ENCODE measurements at places on chromosomes 12 and 14.

- no peak for DNase-seq
Observed at GRCh38 chr12:124194893-124195566, 99.9 kb upstream of the RFLNA start.

GRCh38 chr12:64061868-64062375, 160.2 kb downstream of the KICS2 start:
- no peak for DNase-seq

GRCh38 chr12:117298648-117299225, 62.7 kb downstream of the NOS1 start:
- DNase-seq, result no peak

GRCh38 chr14:60862283-60862682, 118.6 kb downstream of the TRMT5 start:
- no peak for DNase-seq

DNA sequence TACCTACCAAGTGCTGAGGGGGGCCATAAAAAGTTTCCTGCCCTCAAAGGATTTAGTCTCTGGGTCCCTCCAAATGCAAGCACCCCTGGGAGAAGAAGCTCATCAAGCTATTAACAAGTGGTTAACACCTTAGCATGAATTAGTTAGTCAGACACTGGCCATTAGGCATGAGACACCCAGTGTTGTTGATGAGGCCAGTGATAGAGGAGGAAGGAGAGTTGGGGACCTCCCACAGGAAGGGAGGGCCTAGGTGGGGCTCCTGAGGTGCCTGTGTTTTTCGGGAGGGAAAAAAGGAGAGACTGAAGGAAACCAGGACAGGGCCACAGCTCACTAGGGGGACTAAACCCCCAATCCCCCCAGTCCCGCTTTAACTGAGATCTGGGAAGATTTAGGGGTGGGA, 4.5 kb upstream of the KRT71 start:
- no peak for DNase-seq

GRCh38 chr12:115001571-115002180, 317.7 kb upstream of the TBX3 start:
- peak; percentile 52 for DNase-seq

DNA sequence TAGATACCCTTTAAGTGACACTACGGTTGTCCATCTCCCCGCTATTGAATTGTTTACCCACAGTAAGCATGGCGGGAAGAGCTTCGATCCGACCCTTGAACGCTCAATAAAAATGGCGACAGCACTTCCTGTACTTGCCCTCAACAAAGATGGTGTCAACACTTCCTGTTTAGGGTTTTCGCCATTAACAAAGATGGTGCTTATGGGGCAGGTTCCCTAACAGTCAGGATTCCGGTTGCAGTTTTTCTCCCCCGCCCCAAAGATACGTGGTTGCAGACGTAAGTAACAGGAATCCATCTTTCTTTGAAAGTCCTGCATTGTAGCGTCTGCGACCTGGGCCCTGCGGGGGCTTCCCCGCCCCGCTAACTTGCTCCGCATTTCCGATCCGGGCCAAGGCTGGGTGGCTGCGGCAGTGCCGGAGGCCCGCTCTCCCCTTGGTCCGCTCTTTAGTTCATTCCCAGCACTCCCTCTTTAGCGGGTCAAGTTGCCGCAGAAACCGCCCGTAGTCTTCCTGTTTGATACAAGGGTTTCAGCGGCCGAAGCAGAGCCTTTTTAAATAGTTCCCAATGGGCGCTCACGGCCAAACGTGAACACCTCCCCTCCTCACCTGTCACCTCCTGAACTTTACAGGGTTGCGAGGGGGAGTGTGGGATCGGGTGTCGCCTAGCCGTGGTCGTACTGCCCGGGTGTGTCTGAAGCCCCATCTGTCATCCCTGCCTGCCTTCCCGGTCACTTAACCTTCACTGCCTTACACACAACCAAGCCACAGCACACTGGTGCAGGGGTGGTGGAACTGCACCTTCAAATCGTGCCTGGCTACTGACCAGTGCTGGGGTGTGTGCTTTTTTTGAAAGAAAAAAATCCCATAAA, at the start of gene CRADD:
Gene CRADD (plus strand): TSS at position 181 of the 870 bp plus-strand sequence.
- peak; percentile 91 for DNase-seq

DNA sequence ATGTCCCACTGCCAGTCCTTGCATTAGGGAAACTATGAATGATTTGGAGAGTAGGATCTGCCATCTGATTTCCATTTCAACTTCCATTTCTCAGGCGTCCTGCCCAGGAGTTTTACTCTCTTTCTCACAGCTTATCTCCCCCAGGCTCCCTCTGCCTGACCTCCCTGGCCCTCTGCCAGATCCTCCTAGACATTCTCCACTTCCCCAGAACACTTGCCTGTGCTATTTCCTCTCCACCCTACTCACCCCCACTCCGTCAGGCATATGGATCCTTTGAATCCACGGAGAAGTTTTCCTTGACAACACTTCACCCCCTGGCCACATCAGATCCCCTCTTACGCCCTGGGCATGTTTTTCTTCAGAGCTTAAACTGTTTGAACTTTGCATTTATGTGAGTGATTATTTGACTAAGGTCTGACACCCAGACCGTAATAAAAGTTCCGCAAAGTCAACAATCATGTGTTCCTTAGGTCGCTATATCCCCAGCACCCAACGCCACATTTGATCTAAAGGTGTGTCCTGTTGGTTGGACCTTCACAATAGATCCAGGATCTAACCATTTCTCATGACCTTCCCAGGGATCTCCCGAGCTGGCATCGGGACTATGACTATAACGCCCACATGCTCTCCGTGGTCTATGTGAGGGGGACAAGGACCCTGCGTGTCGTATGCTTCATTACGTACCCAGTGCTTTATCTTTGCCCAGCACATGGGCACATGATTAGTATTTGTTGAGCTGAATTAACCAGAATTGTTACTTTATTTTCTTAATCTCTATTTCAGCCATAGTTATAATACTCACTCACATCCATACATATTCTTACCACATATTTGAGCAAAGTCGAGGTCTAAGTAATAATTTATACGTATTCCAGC, 255.8 kb upstream of the FOXN3 start:
- DNase-seq, result no peak

- DNase-seq, result no peak
Observed at GRCh38 chr12:38555620-38556591, 239.3 kb downstream of the ALG10B start.

- no peak for DNase-seq
Observed at GRCh38 chr12:63276537-63277365, 125.8 kb upstream of the AVPR1A start.

GRCh38 chr14:101972126-101972866, 7.9 kb downstream of the DYNC1H1 start:
- DNase-seq, result peak; percentile 79

DNA sequence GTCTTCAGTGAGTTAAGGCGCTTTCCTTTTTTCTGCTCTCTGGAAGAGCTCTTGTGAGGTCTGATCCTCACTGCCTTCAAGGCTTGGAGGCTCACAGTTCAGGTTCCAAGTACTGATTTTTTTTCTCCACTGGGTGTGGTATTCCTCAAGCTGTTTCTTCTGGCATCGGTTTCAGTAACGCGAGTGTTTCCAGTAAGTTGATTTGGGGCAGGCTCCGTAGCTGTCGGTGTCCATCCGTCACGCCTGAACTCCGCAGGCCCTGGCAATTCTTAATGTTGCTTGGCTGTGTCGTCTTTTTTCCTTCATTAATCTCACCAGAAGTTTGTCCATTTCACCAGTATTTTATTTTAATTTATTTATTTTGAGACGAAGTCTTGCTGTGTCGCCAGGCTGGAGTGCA, 30.6 kb downstream of the LRCOL1 start:
- DNase-seq, result no peak

GRCh38 chr12:15942475-15942874, 31.3 kb downstream of the DERA start:
- no peak for DNase-seq

- peak; percentile 72 for DNase-seq
Observed at GRCh38 chr12:103548622-103549601, 38.2 kb upstream of the STAB2 start.

GRCh38 chr12:21370845-21371449, 1.8 kb upstream of the IAPP start:
- no peak for DNase-seq

DNA sequence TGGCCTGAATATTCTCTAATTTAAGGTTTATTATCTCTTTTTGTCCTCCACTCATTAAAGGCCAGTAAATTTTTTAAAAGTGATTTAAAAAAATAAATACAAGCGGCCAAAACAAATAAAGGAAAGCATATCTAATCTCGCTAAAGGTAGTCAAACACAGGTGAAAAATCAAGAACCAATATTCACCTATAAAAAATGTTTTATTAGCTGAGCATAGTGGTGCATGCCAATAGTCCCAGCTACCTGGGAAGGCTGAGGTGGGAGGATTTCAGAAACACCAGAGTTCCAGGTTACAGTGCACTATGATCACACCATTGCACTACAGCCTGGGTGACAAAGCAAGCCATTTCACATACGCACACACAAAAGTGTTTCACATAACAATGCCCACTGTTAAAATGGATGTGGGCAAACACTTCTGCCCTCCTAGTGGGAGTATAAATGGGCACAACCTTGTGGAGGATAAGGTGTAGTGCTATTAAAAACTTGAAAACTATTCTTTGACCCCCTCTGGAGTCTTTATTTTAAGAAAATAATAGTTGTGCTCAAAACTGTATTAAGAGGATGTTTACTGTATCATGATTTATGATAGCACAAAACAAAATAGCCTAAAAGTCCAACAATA, 32.7 kb upstream of the NAP1L1 start:
- no peak for DNase-seq

DNA sequence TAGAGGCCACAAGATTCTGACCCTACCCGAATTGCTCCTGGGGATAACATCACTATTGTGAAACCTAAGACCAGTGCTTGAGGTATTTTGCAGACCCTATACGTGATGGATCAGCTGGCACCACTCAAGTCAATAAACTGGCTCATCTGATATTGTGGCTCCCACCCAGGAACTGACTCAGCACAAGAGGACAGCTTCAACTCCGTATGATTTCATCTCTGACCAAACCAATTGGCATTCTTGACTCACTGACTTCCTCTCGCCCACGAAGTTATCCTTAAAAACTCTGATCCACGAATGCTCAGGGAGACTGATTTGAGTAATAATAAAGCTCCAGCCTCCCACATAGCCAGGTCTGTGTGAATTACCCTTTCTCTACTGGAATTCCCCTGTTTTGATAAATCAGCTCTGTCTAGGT, 1036.1 kb upstream of the TMEM132C start:
- DNase-seq, result no peak

GRCh38 chr14:83101846-83102245, 1568.2 kb upstream of the SEL1L start:
- no peak for DNase-seq

DNA sequence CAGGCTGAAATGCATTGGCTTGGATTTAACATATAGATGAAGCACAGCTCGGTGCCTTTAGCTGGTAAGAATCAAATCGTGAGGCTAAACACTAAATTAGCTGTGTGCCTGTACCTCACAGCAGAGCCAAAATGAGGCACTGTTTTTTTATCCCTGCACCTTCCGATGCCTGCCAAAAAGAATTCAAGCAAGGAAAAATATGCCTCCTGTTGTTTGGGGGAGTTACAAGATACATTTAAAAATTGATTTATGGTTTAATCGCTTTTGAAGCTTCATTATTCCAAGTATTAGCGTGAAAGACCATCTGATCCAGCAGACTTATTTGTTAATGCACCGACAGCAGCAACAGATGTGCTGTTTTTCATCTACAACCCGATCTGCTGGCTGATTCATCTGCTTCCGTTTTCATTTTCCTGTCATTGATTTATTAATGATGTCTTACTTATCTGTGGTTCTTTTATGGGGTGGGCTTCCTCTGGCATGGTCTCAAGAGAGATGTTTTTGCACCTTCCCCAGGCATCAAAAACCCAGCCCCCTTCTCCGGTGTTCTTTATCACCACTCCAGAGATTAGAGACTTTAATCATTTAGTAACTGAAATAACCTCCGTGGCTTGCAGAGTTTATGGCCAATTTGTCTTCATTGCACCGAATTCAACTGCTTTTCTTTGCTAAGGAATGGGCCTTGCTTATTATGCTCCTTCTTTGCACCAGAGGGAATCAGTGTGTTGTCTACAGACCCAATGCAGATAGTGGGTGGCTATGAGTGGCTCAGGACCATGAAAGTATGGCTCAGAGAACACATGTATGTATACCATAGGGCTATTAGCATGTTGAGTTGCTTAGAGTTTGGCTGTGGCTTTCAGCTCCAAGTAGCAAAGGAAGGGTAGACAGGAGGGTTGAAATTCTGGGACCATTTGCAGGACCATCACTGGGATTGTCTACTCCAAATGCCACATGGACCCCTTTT, 166.8 kb upstream of the TMEM260 start:
- no peak for DNase-seq

All from right forelimb (tissue), 1 donor.